ENCODE measurements at places on chromosomes 11 and 22.

DNA sequence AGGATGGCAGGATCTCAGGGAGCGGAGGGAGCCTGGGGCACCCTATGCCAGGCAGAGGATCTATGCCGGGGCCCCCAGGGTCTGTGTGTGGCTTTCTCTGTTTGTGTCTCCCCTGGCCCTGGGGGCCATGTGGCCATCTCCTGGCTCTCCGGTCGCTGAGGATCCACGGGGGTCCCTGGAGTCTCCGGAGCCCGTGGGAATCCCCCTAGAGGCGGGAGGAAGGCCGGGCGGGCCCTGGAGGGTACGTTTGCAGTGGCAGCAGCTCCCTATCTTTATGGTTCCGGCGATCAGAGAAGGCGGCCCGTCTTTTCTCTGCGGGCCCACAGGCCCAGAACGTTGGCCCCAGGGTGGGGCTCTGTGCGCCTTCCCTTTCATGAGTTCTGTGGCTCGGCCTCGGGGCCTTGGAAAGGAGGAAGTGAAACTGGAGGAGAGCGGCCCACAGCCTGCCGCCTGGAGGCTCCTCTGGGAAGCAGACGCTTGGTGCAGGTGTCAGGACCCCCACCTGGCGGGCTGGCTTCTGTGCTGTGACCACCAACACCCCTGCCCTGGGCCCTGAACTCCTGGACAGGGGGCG lies 82.1 kb downstream of the KCNQ1 start:
- H3K27ac ChIP-seq, result peak overlapping the region; percentile 74
- peak overlapping the region; percentile 14 for H3K4me3 ChIP-seq
- peak; percentile 87 for DNase-seq
- H3K36me3 ChIP-seq, result no peaks in the 10 kb centered on the region
- no peaks in the 10 kb centered on the region for H3K27me3 ChIP-seq

GRCh38 chr22:50317178-50317577 lies 9.6 kb downstream of the DENND6B start:
- DNase-seq, result no peak
- no peaks in the 10 kb centered on the region for H3K27me3 ChIP-seq
- no peak overlapping the region for H3K4me3 ChIP-seq
- no peak overlapping the region for H3K27ac ChIP-seq
- no peaks in the 10 kb centered on the region for H3K36me3 ChIP-seq

DNA sequence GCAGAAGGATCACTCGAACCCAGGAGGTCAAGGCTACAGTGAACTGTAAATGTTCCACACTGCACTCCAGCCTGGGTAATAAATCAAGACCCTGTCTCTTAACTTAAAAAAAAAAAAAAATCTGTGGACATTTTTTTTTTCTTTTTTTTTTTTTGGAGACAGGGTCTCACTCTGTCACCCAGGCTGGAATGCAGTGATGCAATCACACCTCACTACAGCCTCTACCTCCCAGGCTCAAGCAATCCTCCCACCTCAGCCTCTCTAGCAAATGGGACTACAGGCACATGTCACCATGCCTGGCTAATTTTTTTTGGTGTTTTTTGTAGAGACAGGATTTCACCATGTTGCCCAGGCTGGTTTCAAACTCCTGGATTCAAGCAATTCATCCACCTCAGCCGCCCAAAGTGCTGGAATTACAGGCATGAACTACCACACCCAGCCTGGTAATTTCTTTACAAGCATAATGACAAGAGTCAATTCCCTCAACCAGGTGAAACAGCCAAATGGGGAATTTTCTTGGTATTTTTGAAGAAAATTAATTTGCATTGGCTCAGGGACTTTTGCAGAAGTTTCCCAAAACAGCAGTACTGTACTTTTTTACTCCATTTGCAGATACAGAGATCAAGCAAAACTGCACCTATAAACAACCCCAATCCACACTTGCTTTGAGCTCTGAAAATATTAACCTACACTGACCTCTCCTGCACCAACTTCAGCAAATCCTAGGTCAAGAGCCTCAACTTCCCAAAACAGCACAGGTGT lies 44.0 kb downstream of the MRTFA start:
- no peaks in the 10 kb centered on the region for H3K4me1 ChIP-seq
- H3K27me3 ChIP-seq, result no peaks in the 10 kb centered on the region

DNA sequence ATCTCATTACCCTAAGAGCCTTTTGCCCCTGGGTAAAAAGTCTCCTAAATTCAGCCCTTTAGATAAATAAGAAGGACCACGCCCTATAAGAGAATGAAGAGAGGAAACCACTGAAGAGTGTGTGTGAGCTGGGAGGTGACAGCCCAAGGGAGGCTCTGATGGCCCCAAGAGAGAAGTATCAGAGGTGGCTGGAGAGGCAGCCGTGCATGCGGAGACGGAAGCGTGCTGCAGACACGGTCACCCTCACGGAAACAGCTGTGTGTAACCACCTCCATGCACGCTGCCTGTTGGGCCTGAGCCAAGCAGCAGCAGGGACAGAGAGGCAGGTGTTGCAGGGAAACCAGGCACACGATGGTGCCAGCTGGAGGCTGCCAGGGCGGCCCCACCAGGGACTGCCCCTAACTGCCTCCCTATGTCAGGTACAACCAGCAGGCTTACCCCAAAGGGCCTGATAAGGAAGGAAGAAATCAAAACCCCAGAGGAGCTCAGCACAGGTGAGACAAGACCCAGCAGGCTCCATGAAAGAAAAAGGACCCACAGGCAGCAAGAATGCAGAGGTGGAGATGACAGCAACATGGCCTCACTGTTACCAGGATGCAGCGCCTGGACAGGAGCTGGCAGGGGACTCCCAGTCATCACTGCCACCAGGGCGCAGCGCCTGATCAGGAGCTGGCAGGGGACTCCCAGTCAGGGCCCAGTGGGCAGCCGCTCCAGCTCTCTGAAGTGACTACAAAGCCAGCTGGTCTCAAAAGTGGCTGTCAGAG lies 7.8 kb downstream of the LARGE2 start:
- peak; percentile 91 for DNase-seq
- peaks cover 27% of the 10 kb centered on the region for H3K4me1 ChIP-seq
- peak overlapping the region; percentile 81 for H3K27ac ChIP-seq
- H3K36me3 ChIP-seq, result peaks cover 24% of the 10 kb centered on the region

- H3K4me1 ChIP-seq, result no peaks in the 10 kb centered on the region
- H3K36me3 ChIP-seq, result no peaks in the 10 kb centered on the region
- H3K27me3 ChIP-seq, result no peaks in the 10 kb centered on the region
- no peak overlapping the region for H3K27ac ChIP-seq
Measured at GRCh38 chr11:35593143-35593542, 25.1 kb upstream of the FJX1 start.

DNA sequence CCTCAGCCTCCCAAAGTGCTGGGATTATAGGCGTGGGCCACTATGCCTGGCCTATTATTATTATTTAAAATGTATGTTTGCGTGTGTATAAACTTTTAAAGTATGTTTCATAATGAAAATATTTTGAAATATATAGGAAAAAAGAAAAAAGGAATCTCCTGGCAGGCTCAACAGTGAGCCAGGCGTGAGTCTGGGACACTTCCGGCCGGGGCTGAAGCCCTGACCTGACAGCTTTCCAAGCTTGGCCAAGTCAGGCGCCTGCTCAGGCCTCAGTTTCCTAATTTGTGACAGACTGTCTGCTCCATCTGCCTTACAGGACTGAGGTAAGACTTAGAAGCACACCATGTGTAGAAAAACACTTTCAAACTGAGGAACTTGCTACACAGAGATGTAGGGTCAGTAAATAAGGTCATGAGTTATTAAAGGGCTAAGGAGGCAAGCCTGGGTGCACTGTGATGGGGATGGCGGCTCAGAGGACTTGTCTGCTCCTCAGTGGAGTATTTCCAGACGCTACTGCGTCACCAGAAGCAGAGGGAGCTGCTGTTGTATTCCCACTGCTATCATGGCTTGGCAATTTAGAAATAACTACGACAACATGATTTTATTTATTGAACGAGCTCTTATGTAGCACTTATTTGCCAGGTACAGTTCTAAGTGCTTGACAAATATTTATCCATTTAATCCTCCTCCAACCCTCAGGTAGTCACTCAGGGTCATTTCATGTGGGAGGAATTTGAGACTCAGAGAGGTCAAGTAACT lies 100.1 kb downstream of the PRR5L start:
- H3K27ac ChIP-seq, result no peak overlapping the region
- H3K4me1 ChIP-seq, result no peaks in the 10 kb centered on the region

GRCh38 chr22:21076912-21077625 lies 31.3 kb downstream of the LRRC74B start:
- no peak overlapping the region for H3K4me3 ChIP-seq
- no peak for DNase-seq
- H3K4me1 ChIP-seq, result no peaks in the 10 kb centered on the region

GRCh38 chr22:23591201-23591791 lies 11.2 kb upstream of the IGLL1 start:
- peak; percentile 56 for DNase-seq
- no peak overlapping the region for H3K4me3 ChIP-seq
- H3K36me3 ChIP-seq, result no peaks in the 10 kb centered on the region
- no peaks in the 10 kb centered on the region for H3K27me3 ChIP-seq
- no peak overlapping the region for H3K27ac ChIP-seq

GRCh38 chr11:127552446-127552845 lies 551.9 kb upstream of the KIRREL3 start:
- no peaks in the 10 kb centered on the region for H3K4me1 ChIP-seq
- H3K27ac ChIP-seq, result no peak overlapping the region
- H3K27me3 ChIP-seq, result no peaks in the 10 kb centered on the region
- H3K4me3 ChIP-seq, result no peak overlapping the region

- H3K27ac ChIP-seq, result no peak overlapping the region
- H3K27me3 ChIP-seq, result no peaks in the 10 kb centered on the region
- H3K4me1 ChIP-seq, result no peaks in the 10 kb centered on the region
Measured at GRCh38 chr11:101306721-101307120, 177.1 kb upstream of the PGR start.

DNA sequence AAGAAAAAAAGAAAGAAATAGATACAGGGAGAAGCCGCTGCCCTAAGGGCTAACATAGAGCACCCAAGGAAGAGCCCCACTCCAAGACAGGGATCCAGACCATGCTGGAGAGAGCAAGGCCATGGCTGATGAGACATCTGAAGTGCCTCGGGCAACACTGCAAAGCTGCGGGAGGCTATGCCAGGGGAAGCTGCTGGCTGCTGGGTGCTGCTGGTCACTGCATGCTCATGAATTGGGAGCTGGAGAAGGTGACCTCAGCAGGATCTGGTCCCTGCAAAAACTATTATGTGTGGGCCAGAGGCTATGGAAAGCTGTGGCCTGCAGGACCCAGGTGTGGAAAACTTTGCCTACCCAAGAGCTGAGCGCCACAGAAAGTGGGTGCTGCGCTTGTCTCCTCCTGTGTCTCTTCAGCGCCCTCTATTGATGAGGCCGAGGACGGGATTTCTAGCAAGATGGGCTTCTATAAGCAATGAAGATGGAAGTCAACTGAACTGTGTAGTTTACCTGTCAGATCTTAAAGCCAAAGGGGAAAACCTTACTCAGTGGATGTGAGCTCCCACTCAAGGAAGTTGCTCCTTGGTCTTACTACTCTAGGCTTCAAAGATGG lies 17.3 kb upstream of the SLC29A2 start:
- H3K36me3 ChIP-seq, result no peaks in the 10 kb centered on the region
- no peaks in the 10 kb centered on the region for H3K4me1 ChIP-seq
- H3K4me3 ChIP-seq, result no peak overlapping the region
- DNase-seq, result peak; percentile 92
- H3K27me3 ChIP-seq, result no peaks in the 10 kb centered on the region

DNA sequence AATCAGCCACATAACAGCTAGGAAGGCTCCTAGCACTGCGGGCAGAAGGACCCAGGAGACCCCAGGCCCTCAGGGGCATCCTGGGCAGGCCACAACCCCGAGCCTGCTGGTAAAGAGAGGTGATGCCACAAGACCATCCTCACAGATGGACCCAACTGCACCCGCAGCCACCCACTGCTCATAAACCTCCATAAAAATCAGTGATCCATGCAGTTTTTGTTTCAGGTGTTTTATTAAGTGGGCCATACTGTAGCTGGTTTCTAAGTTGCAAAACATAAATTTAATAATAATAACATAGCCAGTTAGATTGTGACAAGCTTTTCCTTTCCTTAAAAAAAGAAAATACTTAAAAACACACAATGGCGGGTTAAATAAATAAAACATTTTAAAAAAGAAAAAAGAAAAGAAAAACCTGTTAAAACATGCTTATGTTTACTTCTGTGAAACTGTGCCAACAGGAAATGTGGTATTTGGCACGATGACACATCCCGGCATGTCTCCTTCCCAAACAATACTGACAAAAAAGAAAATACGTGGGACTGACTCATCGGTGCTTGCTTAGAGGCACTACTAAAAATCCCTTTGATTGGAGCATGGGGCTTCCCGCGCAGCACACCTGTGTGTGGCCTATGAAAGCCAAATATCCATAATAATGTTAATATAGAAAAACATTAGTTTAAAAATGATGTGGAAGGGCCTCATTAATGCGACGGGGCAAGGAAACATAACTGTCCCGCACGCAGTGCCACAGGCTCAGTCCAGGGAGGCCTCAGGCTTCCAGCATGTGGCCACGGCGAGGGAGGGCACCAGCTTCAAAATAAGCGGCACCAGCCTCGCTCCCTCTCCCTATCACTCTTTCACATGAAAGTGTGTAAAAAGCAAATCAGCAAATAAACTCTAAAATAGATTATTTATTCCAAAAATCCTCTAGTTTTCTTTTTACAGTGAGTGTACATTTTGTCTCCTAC lies 47.5 kb upstream of the SCUBE2 start:
- H3K27ac ChIP-seq, result no peak overlapping the region
- H3K36me3 ChIP-seq, result no peaks in the 10 kb centered on the region
- H3K4me3 ChIP-seq, result no peak overlapping the region
- no peak for DNase-seq
- no peaks in the 10 kb centered on the region for H3K4me1 ChIP-seq

- DNase-seq, result no peak
- H3K27me3 ChIP-seq, result no peaks in the 10 kb centered on the region
- H3K4me3 ChIP-seq, result no peak overlapping the region
- H3K27ac ChIP-seq, result no peak overlapping the region
Measured at GRCh38 chr22:27372969-27373670, 428.4 kb downstream of the MN1 start.

DNA sequence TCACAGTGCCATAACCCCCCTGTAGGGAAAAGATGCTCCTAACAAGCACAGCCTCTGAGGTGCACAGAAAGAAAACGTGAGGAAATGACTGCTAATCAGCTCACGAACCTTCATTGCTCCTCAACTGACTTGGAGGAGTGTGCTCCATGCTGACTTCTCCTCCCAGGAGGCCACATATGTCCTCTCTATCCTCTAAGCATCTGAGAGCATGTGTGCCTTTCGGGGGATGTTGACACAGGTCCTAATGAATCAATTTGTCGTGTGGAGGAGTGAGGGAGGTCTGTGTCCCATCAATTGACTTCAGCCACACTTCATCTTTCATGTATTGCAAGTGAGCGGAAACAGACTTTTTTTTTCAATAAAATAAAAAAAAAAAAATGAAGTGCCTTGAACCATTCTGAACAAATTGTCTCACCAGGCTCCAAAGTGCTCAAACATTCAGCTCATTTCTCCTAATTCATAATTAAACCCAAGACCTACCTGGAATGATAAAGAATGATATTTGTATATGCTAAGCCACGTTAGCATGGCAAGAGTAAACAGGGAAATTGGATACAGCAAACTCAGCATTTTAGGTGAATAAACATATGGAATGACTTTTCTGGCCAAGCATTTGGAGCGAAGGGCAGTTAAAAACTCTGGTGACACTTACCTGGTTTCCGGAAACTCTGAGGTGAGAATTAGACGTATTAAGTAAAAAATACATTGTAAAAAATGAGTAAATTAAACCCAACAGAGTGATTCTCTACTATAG lies 317.6 kb upstream of the FAT3 start:
- no peak overlapping the region for H3K27ac ChIP-seq
- H3K4me1 ChIP-seq, result no peaks in the 10 kb centered on the region
- H3K27me3 ChIP-seq, result no peaks in the 10 kb centered on the region
- DNase-seq, result no peak
- no peak overlapping the region for H3K4me3 ChIP-seq

Data from Peyer's patch (tissue), 4 donors.